ENCODE measurements at places on chromosomes 5 and 9.
A peak's percentile ranks its signal among the peaks of the same experiment; 100 is the strongest.

DNA sequence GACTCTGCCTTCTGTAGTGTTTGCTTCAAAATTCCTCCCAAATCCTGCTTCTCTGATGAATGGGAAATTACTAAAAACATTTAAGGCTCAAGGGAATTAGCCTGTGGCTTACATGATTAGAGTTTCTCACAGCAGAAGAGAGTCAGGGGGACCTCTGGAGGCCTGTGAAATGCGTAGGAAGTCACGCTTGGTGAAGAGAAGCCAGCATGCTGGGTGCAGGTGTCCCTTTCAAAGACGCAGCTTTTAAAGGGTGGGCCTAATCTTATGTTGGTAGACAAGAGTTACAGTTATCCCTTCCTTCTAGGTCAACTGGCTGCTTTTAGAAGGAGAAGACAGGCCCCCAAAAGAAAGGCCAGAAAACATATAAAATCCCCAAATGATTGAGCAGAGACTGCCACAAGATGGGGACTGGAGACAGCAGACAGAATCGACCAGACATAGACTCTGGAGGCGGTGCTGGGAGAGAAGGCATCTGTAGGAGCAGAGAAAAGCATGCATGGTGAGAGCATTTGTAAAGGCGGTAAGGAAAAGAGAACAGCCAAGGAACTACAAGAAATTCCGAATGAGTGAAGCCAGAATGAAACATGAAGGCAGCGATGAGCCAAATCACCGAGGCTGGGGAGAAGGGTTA lies 42.3 kb downstream of the B4GALT1 start:
- peak overlapping the region; percentile 93 for H3K27ac ChIP-seq
- H3K4me3 ChIP-seq, result peak overlapping the region; percentile 69
- peak; percentile 92 for ATAC-seq
- no peaks in the 10 kb centered on the region for H3K27me3 ChIP-seq
- H3K36me3 ChIP-seq, result peaks cover 48% of the 10 kb centered on the region

GRCh38 chr9:84255696-84256095 lies 84.9 kb downstream of the SLC28A3 start:
- ATAC-seq, result peak; percentile 18
- no peaks in the 10 kb centered on the region for H3K4me1 ChIP-seq
- no peak overlapping the region for H3K4me3 ChIP-seq
- H3K27me3 ChIP-seq, result peaks cover 10% of the 10 kb centered on the region

GRCh38 chr9:117464941-117465616 lies 50.2 kb upstream of the ASTN2 start:
- no peaks in the 10 kb centered on the region for H3K36me3 ChIP-seq
- no peaks in the 10 kb centered on the region for H3K4me1 ChIP-seq
- no peak overlapping the region for H3K27ac ChIP-seq

DNA sequence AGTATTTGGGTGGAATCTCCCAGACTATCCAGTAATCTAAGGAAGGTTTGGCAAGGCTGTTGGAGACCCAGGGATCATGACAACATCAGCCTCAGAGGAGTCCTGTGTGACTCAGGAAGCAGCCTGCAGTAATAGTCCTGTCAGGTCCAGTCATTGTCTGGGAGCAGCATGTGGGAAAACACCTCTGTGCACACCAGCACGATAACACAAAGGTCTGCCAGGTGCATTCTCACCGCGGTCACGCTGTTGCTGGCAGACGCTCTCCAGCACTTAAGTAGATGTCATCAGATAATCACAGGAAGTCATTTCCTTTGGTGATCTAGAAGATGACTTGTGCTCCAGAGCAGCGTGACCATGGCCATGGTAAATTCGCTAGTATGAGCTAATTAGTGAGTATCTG lies 99.2 kb upstream of the IQGAP2 start:
- ATAC-seq, result peak; percentile 71
- H3K4me1 ChIP-seq, result peaks cover 11% of the 10 kb centered on the region
- H3K27me3 ChIP-seq, result peaks cover 18% of the 10 kb centered on the region
- no peak overlapping the region for H3K27ac ChIP-seq
- no peaks in the 10 kb centered on the region for H3K36me3 ChIP-seq
- no peak overlapping the region for H3K4me3 ChIP-seq

GRCh38 chr5:135481909-135482311 lies 29.8 kb upstream of the TIFAB start:
- H3K27me3 ChIP-seq, result peaks cover 31% of the 10 kb centered on the region
- H3K4me1 ChIP-seq, result no peaks in the 10 kb centered on the region
- H3K27ac ChIP-seq, result no peak overlapping the region

DNA sequence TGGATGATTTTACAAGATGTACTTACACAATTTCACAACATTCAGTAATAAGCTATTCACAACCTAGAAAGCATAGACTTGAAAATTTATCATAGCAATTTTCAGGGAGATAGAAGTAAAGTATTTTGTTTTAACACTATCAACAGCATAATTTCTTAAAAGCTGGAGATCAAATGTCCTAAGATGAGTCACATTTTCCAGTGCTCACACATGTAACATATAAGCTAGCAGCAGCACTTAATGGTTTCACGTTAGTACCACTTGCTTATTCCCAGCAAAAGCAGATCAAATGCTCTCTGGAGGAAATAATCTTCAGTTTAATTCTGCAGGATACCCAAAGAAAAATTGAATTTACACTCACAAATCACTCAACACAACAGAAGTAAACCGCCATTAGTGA lies 6.5 kb downstream of the OR13C8 start:
- no peaks in the 10 kb centered on the region for H3K36me3 ChIP-seq
- no peaks in the 10 kb centered on the region for H3K27me3 ChIP-seq
- H3K4me3 ChIP-seq, result no peak overlapping the region
- H3K4me1 ChIP-seq, result no peaks in the 10 kb centered on the region

DNA sequence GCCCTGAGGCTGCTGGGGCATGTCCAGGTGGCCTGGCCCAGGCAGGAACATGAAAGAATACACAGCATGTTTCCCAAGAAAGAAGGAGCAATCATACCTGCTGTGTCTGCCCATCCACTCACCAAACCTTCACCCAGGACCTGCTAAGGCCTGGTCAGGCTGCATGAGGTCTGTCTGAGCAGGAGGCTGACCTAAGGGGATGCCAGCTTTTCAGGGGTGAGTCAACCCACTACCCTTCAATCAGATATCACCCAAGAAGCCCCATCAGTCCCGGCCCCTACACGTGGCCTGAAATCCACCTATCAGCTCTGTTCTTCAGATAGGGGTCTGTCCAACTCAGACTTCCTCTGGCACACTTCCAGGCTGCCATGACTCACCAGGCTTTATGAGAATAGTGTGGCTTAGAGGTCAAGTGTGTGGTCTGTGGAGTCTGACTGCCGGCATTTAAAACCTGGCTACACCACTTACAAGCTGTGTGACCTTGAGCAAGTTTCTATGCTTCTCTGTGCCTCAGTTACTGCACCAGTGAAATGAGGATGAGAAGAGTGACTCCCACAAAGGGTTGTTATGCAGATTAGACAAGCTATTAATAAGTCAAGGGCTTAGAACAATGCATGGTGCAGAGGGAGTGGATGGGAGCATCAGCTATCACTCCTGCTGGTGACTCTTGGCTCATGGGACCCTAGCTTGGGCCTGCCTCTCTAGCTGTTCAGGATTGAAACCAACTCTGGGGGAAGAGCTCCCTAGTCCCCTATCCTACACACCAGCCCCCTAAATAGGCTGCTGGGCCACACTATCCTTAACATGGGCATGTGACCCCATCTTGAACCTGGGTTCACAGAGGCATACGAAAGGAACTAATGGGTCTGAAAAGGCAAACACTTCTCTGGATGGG lies 130.3 kb downstream of the PAX5 start:
- H3K4me3 ChIP-seq, result no peak overlapping the region
- peak overlapping the region; percentile 38 for H3K27ac ChIP-seq
- H3K27me3 ChIP-seq, result no peaks in the 10 kb centered on the region
- peak; percentile 73 for ATAC-seq
- peaks cover 91% of the 10 kb centered on the region for H3K4me1 ChIP-seq

DNA sequence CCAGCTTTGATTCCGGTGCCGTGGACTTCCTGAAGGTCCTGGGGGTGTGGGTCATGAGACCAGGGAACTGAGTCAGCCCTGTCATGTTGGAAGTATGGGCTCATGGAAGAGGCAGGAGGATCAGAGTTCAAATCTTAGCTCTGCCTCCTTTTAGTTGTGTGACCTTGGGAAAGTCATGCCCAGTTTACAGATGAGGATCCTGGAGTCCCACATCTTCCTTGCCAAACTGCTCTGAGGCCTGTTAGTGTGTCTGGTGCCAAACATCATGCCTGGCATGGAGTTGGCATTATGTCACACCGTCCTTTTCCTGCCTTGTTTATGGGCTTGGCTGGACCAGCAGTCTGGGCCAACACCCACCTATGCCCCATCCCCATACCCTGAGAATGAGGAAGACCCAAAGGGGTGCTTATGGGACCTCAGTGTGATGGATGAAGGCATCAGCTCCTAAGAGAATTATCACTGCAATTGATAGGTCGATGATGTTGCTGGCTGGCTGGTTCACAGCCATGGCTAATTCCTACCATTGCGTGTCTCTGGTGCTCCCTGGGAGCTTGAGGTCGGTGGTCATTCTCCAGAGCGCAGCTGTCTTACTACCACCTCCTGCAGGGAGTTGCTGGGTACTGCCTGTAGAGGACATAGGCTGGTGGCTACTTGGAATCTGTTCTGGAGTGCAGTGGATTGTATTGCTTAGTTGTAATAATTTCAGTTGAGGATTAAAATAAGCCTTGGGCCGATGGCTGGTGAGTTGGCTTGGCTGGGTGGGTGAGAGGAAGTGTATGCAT lies 140.5 kb upstream of the PITX1 start:
- no peak overlapping the region for H3K4me3 ChIP-seq
- H3K4me1 ChIP-seq, result peaks cover 13% of the 10 kb centered on the region
- no peak for ATAC-seq

- no peak overlapping the region for H3K27ac ChIP-seq
- peaks cover 6% of the 10 kb centered on the region for H3K4me1 ChIP-seq
- H3K36me3 ChIP-seq, result no peaks in the 10 kb centered on the region
- ATAC-seq, result no peak
- H3K4me3 ChIP-seq, result no peak overlapping the region
Observed at GRCh38 chr5:132054697-132055440, 5.6 kb upstream of the IL3 start.

GRCh38 chr5:92836855-92837755 lies 743.9 kb downstream of the NR2F1-AS1 start:
- no peak for ATAC-seq
- H3K27me3 ChIP-seq, result no peaks in the 10 kb centered on the region
- no peaks in the 10 kb centered on the region for H3K36me3 ChIP-seq

- H3K4me1 ChIP-seq, result peaks cover 10% of the 10 kb centered on the region
- H3K27me3 ChIP-seq, result no peaks in the 10 kb centered on the region
- H3K4me3 ChIP-seq, result no peak overlapping the region
- peaks cover 12% of the 10 kb centered on the region for H3K36me3 ChIP-seq
- no peak overlapping the region for H3K27ac ChIP-seq
Observed at GRCh38 chr9:105320568-105320967, 76.1 kb downstream of the SLC44A1 start.

- no peaks in the 10 kb centered on the region for H3K36me3 ChIP-seq
- H3K27me3 ChIP-seq, result no peaks in the 10 kb centered on the region
- no peak for ATAC-seq
- H3K4me1 ChIP-seq, result no peaks in the 10 kb centered on the region
Observed at GRCh38 chr5:146098047-146098446, 7.3 kb downstream of the PLAC8L1 start.

- H3K27me3 ChIP-seq, result no peaks in the 10 kb centered on the region
- no peak overlapping the region for H3K27ac ChIP-seq
- H3K4me3 ChIP-seq, result no peak overlapping the region
- no peaks in the 10 kb centered on the region for H3K36me3 ChIP-seq
- H3K4me1 ChIP-seq, result no peaks in the 10 kb centered on the region
- no peak for ATAC-seq
Observed at GRCh38 chr9:76198336-76198735, 195.9 kb downstream of the RFK start.

- H3K36me3 ChIP-seq, result peaks cover 12% of the 10 kb centered on the region
- H3K27me3 ChIP-seq, result no peaks in the 10 kb centered on the region
Observed at GRCh38 chr5:152016421-152016820, 91.8 kb upstream of the GLRA1 start.

- no peak overlapping the region for H3K4me3 ChIP-seq
- H3K27me3 ChIP-seq, result no peaks in the 10 kb centered on the region
- no peaks in the 10 kb centered on the region for H3K4me1 ChIP-seq
- H3K36me3 ChIP-seq, result peaks cover 26% of the 10 kb centered on the region
- no peak overlapping the region for H3K27ac ChIP-seq
Observed at GRCh38 chr5:78563621-78564020, 85.0 kb downstream of the LHFPL2 start.

DNA sequence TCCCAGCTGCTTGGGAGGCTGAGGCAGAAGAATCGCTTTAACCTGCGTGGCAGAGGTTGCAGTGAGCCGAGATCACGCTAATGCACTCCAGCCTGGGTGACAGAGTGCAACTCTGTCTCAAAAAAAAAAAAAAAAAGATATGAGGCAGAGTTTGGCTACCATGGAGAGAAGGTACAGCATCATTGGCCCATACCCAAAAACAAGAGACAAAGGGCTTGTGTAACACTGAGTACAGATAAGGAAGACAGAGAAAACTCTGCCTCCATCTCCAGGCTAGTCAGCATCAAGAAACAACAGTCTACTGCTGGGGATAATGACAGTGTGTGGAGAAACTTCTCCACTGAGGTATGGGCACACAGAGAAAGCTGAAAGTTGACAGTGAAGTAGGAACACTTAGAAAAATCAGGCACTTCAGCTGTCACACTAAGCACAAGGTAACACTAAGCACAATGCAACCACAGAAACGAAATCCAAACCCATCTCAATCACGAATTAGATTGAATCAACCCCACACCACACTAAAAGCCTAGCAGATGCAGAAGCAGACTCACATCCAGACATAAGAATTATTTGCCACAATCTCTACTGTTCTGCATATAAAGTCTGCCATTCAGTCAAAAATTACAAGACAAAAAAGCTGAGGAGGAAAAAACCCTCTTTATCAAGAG lies 10.5 kb downstream of the PJA2 start:
- no peaks in the 10 kb centered on the region for H3K27me3 ChIP-seq
- peaks cover 57% of the 10 kb centered on the region for H3K4me1 ChIP-seq
- no peak for ATAC-seq
- peaks cover 35% of the 10 kb centered on the region for H3K36me3 ChIP-seq
- H3K4me3 ChIP-seq, result no peak overlapping the region
- no peak overlapping the region for H3K27ac ChIP-seq

DNA sequence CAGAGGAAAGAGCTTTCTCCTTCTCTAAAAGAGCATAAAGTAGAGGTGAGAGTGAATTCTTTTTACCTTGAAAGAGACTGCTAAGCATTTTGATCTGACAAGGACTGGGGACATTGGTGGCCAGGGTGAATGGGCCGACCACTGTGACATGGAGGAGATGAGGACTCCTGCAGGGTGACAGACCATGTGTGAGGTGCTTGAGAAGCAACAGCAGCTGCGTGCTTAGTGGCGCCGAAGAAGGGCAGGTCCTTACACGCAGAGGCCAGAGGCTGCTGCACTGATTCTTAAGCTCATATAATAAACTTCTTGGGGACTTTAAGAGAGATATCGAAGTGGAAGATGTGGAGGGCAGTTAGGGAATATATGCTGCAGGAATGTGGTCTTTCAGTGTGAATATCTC lies 8.7 kb upstream of the JAKMIP2 start:
- H3K4me1 ChIP-seq, result no peaks in the 10 kb centered on the region
- ATAC-seq, result no peak
- H3K27me3 ChIP-seq, result no peaks in the 10 kb centered on the region
- H3K4me3 ChIP-seq, result no peak overlapping the region
